Right renal pelvis (tissue), 4 donors: ENCODE measurements at places on chromosomes 11 and 22.

- DNase-seq, result no peak
Measured at GRCh38 chr11:107898270-107898669, 30.0 kb upstream of the RAB39A start.

- no peak for DNase-seq
Measured at GRCh38 chr22:48416396-48417224, 1411.1 kb downstream of the BRD1 start.

GRCh38 chr22:45580726-45581381, 78.2 kb downstream of the FBLN1 start:
- DNase-seq, result no peak

DNA sequence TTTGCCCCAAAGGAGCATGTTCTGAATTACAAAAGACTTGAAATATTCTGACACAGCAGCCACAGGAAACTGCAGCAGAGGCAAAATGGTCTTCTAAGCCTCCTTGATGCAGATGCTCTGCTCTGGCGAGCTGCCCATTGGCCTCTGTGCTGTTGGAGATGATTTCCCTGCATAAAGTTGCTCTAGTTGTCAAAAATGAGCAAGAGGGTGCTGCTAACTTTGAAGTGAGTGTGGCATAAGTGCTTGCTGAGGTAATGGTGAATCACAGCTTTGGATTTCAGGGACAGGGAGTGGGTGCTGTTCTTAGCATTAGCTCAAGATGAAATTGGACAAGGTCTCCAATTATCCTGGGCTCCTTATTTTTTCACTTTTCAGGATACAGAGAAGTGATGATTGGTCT, 435.4 kb downstream of the TMEM135 start:
- no peak for DNase-seq

- peak; percentile 71 for DNase-seq
Measured at GRCh38 chr11:119196833-119197483, 9.2 kb upstream of the CBL start.

GRCh38 chr11:35559949-35560348, 34.5 kb upstream of the PAMR1 start:
- DNase-seq, result no peak

DNA sequence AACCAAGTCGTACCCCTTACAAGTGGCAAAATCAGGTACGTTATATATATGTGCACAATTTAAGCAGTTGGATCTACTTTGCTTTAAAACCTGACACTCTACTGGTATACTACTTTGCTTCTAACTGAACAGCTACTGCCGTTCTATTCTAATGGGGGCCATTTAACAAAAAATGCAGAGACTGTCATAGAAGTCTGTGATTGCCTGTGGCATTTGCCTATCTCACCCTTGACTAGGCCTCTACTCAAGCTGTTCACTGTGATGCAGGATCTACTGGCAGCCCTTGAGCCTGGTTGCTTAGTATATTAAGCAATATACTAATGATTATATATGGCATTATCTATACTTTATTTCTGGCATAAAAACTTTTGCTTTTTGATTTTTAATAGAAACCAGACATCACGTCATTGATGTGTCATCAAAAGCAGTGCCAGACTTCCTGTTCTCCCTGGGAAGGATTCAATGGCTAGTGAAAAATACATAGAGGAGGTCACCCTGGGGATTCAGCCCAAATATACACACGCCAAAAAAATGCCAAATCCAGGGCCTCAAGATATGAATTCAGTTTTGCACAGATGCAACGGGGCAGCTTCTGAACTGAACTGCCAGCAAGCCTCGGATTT, 40.0 kb upstream of the FIBIN start:
- no peak for DNase-seq

- DNase-seq, result no peak
Measured at GRCh38 chr11:92931746-92932422, 37.6 kb upstream of the MTNR1B start.

GRCh38 chr22:35410663-35411034, 10.7 kb downstream of the MCM5 start:
- DNase-seq, result no peak

- no peak for DNase-seq
Measured at GRCh38 chr22:46447906-46448305, 89.5 kb downstream of the CELSR1 start.

- DNase-seq, result no peak
Measured at GRCh38 chr11:8820401-8820800, 90.6 kb upstream of the AKIP1 start.

DNA sequence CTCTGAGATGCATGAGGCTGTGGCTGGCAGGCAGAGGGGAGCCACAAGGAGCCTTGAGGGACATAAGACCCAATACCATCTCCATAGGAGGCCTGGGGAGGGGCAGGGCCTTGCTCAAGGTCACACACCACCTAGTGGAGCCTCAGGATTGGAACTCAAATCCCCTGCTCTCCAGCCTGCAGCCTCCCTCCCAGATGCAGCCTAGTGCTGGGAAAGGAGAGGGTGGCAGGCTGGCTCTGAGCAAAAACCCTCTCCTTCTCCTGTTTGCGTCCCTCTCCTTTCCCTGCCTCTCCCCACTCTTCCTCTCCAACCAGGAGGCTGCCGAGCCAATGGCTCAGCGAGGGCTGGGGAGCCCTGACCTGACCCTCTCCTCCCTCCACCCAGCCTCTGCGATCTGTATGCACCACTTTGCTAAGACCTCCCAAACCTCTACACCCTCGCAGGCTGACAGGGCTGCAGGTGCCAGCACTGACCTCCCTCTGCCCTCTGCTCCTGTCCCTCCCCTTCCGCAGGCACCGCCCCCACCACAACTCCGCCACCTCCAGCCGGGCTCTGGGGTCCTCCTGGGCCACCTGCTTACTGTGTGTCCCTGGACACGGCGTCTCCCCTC, 14.7 kb downstream of the IGLL1 start:
- DNase-seq, result no peak

GRCh38 chr11:126113515-126113957, 50.9 kb upstream of the CDON start:
- no peak for DNase-seq

DNA sequence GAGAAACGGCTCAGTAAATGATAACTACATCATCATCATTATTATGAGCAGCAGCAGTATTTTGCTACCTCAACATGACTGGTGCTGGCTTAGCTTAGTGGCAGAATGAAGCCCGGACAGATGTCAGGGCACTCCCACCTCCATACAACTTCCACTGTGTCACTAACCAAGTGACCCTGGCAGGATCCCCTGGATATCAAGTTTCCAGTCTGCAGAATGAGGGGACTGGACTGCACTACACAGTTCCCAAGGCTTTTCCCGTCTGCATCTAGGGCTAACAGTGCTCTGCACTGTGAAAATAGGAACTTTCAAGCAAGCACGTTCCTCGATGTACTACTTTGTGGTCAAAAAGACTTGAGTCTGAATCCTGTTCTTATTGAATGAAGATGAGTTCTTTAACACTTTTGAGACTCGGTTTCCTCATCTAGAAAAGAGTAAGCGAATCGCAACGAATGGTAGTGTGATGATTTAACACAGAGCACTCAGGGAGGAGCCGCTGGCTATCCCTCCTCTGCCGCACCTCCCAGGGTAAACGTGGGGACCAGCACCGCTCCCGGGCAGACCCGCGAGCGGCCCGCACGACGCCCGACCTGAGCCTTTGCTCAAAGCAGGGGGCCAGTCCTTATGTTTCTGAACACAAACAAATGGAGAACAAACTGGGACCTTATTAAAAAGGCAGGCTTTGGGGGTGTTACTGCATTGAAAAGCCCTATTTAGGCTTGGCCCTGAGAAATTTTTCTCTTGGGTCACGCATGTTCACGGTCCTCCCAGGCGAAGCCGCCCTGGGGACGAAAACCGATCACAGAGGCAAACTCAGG, 910 bp downstream of the CLTCL1 start:
- DNase-seq, result no peak

GRCh38 chr11:83069441-83070043, 2.2 kb downstream of the RAB30 start:
- no peak for DNase-seq

DNA sequence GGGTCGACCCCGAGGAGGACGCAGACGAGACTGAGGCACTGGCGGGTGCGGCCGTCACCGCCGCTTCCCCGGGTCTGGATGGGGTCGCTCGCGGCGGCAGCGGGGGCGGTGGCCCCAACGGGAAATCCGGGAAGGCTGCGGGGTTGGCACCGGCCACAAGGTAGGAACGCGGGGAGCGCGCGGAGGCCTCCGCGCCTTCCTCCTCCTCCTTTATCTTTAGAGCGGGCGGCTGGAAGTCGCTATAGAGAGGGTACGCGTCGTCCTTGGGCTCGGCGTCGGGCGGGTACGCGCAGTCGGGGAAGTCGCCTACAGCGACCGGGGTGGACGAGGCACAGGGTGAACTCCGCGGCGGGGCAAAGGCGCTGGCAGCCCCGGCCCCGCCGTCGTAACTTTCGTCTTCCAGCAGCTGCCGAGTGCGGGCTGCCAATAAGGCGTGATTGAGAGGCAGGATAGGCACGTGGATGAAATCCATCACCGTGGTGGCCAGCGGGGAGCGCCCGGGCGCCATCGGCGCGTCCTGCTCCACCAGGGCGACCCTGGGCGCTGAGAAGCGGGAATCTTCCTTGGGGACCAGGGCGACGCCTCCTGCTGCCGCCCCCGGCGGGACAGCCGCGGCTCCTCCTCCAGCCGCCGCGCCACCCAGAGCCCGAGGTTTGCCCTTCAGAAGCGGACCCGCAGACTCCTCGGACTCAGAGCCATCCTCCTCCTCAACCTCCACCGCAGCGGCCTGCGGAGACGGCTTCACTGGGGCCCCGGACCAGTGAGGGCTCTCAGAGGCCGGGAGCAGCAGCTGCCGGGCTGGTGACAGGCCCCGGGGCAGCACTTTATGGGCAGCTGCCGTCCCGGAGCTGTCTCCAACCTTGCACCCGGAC, 1.7 kb downstream of the PGR start:
- no peak for DNase-seq

- no peak for DNase-seq
Measured at GRCh38 chr22:48874956-48875355, 952.7 kb downstream of the BRD1 start.

- no peak for DNase-seq
Measured at GRCh38 chr11:72832301-72833082, 18.3 kb downstream of the ATG16L2 start.

- no peak for DNase-seq
Measured at GRCh38 chr11:68965901-68966853, 14.6 kb downstream of the MRGPRD start.

GRCh38 chr11:22732588-22732987, 66.2 kb downstream of the GAS2 start:
- no peak for DNase-seq

- no peak for DNase-seq
Measured at GRCh38 chr11:128830290-128831173, 36.6 kb downstream of the KCNJ1 start.

GRCh38 chr11:31813391-31814175, 2.5 kb upstream of the PAX6 start:
- DNase-seq, result no peak

GRCh38 chr11:76339221-76339620, 41.7 kb downstream of the THAP12 start:
- no peak for DNase-seq

DNA sequence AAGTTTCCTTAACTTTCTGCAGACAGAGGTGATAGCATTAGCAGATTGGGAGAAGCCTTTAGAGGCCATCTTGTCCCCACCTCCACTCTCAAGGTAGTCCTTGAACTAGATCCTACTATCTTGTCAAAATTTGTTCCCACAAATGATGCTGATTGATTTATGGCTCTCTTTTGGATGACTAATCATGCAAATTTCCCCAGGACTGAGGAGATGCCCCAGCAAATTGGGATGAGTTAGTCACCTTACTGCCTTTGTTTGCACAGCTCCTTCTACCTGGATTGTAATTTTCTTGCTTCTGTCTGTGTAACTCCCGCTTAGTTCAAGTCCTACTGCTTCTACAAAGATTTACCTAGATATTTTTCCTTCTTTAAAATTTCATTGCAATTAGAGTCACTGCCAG, 391.4 kb upstream of the CADM1 start:
- no peak for DNase-seq

GRCh38 chr11:45234306-45235006, 51.7 kb downstream of the SYT13 start:
- DNase-seq, result no peak

- DNase-seq, result no peak
Measured at GRCh38 chr22:20563941-20564371, 56.5 kb downstream of the MED15 start.

DNA sequence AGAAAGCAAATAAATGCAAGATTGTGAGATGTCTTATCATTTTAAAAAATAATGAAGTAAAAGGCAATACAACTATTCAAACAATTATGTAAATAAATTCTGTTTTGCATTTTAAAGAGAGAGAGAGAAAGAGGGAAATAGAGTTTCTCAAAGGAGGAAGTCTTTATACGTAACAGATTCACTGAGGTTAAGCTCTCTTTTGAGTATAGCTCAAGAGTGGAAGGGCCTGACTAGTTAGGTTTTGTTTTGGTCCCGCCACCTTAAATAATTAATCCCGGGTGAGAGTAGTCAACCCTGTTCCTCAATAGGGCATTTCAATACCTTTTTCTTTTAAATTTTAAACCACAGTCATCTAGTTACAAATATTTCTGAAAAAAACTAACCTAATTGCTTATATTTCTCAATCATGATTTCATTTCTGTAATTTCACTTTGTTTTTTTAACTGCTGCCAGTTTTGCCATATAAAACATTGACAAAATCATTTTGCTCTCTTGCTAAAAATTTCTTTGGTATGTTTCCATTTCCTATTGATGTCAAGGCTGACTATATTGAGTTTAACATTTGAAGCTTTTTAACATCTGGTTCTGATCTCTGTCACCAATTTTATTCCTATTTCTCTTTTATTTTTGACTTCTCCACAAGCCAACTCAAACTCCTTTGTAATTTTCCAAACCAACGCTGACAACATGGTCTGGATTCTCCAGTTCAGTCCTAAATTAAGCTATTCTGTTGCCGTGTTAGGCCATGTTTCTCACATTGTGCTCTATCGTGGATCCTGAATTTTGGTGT, 10.3 kb downstream of the OR10D3 start:
- no peak for DNase-seq
